Stimulated activated CD4-positive, alpha-beta T cell treated with anti-CD3 and anti-CD28 coated beads, TNF-alpha, amount 100 ng/mL, for 24 hours (primary cell): ENCODE measurements at places on chromosomes 1 and 21.

GRCh38 chr1:7970246-7970645 lies 8.7 kb downstream of the PARK7 start:
- no peak for DNase-seq

GRCh38 chr1:219681876-219682275 lies 69.0 kb upstream of the ZC3H11B start:
- no peak for DNase-seq

DNA sequence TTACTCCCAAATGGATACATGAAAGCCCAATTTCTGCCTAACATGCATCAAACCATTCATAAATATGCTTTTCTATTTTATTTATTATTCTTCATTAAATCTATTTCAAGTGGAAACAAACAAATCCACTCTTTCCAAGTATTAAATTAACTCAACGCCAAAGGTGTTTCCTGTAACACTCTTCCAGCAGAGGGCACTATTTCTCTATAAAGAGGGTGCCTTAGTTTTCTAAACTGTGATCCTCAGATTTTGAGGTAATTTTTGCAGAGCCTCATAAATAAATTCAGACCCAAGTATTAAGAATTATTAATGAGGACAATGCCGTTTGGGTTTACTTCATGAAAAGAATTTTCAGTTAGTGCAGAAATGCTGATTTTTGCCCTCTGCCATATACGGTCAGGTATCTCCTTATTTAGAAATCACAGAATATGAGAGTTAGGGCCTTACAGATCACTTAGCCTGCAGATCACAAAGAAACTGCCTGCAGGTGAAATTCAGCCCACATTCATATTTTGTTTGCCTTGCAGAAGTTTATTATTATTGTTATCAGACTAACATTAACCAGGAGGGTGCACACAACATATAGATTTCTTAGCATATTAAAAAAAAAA lies 40.1 kb upstream of the MYSM1 start:
- DNase-seq: no peak

- DNase-seq: no peak
Measured at GRCh38 chr1:234373959-234374254, 651 bp downstream of the COA6 start.

DNA sequence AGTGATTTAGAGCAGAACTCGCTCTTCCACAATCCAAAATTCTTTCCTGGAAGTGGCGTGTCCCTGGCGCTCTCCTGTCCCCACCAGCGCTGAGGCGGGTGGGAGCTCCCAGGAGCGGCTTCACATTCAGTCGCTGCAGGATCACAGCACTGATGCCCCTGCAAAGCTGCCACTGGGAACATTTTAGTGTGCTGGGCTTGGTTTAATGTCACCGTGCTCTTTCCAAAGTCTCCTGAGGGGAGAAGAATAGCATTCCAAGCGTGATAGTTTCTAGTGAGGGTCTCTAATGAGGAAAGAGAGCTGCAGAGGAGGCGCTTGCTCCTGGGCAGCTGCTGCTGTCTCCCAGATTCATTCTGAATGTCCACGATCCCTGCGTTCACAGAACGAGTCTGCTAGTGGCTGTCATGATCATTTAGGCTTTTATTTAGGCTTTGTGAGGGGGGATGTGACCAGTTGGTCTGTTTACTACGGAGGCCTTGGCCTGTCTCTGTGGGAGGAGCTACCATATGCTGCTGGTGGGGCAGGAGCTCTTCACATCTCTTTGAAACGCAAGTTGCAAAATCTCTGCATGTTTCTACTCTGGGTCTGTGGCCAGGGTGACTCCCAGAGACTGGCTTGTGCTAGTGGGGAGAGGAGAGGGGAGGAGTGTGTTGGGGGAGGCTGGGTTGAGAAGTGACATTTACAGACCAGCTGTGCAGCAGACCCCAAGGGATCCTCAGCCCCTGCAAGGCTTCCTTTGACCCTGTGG lies 23.4 kb downstream of the OLFML3 start:
- no peak for DNase-seq

DNA sequence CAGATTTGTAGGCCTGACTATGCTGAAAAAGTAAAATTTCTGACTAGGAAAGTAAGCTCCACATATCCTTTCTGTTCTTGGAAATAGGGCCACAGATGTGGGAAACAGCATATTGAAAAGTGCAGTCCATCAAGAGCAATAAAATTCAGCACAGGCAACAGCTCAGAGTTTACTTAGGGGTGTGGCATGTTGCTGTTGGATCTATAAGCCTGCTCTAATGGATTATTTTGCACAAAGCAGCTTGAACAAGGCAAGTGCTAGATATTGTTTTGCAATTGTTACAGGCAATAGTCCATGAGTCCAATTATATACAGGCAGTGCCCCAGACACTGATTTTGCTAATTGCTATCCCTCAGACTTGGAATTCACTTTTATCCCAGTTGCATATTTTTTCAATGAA lies 289.8 kb upstream of the SNX7 start:
- DNase-seq: no peak

DNA sequence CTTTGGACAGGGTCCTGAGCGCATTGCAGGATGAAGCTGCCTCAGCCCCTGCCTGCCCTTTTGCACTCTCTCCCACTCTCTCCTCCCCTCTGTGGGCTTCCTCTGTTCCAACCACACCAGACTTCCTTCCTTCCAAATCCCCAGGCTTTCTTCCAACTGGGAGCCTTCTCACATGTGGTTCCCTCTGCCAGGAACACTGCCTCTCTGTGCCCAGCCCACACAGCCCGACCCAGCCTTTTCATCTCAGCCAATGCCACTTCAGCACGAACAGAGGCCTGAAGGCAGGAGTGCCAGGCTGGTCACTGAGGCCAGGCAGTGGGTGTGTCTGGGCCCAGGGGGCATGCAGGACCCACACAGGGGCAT lies 5.9 kb downstream of the SELENON start:
- no peak for DNase-seq

DNA sequence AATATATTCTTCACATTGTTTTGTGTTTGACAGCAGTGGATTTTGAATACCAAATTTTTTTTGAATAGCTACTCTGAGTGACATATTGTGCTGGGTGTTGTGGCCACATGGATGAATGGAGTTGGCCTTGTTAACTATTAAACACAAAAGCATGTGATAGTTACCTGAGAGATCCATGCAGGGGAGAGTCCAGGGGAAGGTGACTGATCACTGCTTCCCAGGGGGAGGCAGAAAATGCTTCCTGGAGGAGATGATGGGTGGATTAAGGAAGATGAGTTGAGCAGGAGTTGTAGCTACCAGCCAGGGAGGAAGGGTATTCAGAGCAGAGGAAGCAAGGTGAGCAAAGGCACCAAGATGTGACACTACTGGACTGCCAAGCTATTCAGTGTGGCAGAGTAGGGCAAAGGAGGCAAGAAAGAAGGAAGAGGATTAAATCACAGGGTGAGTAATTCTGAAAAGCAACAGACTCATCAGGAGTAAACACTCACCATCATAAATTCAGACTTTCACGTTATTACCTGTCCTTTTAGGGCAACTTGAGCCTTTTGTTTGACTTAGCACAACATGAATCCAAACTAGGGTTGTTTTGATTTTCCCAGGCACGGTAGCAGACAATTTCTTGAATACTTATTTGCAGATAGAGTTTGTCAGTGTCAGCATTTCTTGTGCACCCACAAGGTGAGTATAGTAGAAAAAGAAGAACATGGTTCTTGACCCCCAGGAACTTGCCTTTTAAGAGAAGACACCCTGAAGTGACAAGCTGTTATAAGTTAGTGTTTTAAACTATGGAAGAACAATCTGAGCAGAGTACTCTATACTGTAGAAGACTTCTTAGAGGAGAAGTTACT lies 4.2 kb downstream of the CD46 start:
- no peak for DNase-seq

DNA sequence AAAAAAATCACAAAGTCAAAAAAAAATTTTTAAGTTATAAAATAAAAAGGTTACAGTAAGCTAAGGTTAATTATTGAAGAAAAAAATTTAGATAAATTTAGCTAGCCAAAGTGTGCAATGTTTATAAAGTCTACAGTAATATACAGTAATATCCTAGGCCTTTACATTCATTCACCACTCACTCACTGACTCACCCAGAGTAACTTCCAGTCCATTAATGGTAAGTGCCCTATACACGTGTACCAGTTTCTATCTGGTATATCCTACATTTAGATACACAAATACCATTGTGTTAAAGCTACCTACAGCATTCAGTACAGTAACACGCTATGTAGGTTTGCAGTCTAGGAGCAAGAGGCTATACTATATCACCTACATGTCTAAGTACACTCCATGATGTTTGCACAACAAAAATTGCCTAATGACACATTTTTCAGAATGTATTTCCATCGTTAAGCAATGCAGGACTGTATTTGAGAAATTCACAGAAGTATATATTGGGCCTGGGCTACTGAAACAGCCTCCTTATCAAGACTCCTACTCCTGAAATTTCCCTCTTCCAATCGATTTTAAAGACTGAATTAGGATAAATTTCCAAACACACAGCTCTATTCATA lies 155.1 kb downstream of the COP1 start:
- no peak for DNase-seq

GRCh38 chr1:163054181-163054591 lies 15.0 kb upstream of the RGS4 start:
- DNase-seq: no peak

DNA sequence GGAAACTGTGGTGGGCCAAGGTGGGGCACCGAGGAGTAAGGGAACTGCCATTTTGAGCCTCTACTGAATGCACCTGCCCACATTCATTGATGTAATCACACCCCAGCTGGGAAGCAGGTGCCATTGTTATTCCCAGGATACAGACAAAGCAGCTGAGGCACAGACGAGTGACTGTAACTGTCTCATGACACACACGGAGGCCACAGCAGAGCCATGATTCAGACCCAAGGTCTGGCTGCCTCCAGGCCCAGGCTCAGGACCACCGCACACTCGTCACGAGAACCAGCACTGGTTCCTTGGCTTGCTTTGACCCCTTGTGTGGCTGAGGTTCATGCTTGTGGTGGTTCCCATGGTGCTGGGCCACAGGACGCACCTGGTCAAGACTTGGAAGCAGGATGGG lies 45.6 kb upstream of the CLIC4 start:
- DNase-seq: no peak

- no peak for DNase-seq
Measured at GRCh38 chr1:185984113-185984836, 250.1 kb downstream of the HMCN1 start.

DNA sequence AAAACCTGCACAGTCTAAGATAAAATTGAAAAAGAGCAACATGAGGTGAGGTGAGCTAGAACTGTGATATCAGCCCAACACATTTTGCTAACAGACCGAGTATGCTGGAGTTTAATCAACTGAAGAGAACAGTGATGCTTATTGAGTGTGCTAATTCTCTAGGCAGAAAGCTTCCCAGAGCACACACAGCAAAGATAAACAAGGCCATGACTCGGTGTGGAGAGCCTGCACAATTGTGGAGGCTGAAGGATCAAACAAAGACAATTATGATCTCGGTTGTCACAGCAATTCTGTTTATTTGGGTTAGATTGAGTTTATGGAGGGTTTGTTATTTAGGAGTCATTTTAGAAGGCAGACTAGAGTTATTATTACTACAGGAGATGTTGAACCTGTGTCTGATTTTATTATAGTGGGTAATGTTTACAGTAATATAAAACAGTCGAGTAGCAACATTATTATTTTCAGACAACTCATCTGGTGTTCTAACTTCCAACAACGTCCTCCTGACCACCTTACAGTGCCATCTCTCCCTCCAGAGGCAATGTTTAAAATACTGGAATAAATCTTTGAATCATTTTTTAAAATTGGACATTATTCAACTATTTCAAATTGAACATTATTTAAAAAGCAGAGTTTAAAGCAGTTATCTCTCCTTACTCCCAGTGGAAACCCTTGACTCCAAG lies 40.2 kb downstream of the DPT start:
- no peak for DNase-seq

GRCh38 chr1:107298526-107298925 lies 157.7 kb downstream of the NTNG1 start:
- DNase-seq: no peak

DNA sequence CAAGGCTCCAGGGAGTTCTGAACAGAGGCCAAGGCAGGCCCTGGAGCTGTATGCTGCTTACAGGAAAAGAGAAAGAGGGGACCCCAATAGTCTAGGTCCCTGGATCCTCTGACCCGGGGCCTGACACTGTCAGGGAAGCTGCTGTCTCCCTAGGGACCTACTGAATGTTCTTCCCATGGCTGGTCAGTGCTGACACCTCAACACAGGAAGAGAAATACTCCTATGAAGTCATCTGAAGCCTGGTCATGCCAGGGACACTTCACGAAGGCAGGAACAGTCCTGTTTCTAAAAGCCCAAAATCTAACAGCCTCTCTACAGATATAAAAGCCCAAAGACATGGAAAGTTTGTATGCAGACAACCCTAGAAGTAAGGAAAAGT lies 1.7 kb upstream of the LAD1 start:
- DNase-seq: no peak

GRCh38 chr1:13469343-13469742 lies 44.5 kb downstream of the LRRC38 start:
- DNase-seq: no peak

GRCh38 chr1:9441451-9442133 lies 97.7 kb upstream of the SLC25A33 start:
- no peak for DNase-seq

DNA sequence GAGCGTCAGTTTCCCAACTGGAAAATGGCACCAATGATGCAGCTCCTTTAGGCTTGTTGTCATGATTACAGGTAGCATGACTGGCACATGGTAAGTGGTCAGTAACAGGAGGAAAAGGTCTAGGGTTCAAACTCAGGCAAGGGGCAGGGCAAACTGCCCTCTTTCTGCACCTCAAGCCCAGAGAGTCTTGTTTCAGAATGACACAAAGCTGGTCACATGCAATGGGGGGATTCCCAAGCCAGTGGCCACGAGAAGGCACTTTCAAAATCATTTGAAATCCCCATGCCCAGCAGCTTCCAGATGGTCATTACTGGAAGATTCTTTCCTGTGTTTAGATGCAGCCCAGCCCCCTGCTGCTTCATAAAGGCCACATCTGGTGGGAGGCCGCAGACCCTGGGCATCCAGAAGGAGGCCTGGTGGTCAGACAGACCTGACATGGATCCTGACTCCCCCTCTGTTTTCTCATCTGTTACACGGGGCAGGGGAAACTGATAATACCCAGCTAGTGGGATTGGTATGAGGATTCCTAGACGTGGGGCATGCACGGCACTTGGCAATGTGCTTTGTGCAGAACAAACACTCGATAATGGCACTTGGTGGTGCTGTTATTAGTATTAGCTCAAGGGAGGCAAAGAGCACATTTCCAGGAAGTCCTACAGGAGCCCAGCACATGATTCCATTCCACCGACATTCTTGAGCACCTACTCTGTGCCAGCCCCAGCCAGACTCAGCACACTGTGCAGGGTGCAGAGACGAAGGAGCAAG lies 6.9 kb upstream of the PLA2G2D start:
- DNase-seq: no peak

- no peak for DNase-seq
Measured at GRCh38 chr1:92679980-92680379, 104.9 kb downstream of the EVI5 start.
